ENCODE measurements at places on chromosomes 6 and 20.

DNA sequence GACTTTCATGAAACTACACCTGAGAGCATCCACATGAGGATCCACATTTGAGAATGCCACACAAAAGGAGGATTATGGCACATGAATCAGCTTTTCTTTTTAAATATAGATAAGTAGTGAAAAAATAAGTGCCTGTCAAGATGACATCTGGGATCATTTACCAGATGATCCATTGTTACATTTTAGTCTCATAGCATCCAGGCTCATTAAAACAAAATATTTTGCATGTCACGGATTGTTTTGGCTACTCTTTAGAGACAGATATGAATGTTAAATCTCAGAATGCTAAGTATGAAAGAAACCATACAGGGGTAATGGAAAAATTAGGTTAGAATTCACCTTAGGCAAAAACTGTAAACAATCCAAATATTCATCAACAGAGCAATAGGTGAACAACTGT lies 66.7 kb downstream of the MYO6 start:
- no peak for DNase-seq

DNA sequence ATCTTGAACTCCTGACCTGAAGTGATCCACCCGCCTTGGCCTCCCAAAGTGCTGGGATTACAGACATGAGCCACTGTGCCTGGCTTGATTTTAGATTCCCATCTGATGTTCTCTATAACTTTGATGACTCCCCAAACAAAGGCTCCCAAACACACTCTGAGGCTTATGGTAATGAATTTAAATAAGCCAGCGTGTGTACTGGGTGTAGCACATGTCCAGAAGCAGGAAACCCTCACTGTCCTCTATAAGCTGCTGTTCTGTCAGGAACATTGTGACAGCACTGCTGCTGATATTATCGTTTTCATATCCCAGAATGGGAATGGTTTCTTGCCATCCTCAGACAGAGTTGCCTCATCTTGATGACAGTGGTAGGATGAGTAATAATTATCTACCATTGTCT lies 54.1 kb upstream of the SALL4 start:
- no peak for DNase-seq

DNA sequence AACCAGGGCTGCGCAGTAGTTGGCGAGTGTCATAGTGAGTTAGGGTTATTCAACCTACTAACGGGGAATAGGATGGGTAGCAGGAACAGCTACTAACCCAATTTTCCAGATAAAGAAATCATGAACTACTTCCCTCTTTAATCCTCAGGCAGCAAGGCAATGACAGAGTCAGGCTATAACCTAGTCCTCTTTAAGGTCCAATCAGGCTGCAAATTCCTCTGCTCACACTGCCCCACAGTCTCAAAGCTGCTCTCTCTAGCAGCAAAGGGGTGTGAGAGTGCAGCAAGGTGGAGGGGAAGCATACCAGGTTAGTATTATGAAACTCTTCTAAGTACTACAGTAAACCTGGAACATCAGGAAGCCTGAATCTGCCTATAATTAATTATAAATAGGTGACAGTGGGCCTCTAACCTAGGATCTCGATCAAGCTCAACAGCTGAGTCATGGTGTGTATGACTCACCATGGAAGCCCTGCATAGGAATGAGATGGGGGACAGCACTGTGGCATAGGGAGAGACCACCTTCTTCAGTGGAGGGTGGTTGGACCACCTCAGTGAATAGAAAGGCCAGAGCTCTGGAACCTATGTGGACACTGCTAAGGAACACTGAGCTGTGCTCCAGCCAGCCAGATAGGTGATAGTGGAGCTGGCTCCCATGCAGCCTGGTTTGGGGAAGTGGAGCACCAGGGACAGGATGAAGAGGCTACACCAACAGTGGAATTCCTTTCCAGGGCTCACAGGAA lies 7.9 kb downstream of the PEX6 start:
- DNase-seq, result no peak

- no peak for DNase-seq
Observed at GRCh38 chr20:45096781-45097180, 4.1 kb downstream of the KCNS1 start.

DNA sequence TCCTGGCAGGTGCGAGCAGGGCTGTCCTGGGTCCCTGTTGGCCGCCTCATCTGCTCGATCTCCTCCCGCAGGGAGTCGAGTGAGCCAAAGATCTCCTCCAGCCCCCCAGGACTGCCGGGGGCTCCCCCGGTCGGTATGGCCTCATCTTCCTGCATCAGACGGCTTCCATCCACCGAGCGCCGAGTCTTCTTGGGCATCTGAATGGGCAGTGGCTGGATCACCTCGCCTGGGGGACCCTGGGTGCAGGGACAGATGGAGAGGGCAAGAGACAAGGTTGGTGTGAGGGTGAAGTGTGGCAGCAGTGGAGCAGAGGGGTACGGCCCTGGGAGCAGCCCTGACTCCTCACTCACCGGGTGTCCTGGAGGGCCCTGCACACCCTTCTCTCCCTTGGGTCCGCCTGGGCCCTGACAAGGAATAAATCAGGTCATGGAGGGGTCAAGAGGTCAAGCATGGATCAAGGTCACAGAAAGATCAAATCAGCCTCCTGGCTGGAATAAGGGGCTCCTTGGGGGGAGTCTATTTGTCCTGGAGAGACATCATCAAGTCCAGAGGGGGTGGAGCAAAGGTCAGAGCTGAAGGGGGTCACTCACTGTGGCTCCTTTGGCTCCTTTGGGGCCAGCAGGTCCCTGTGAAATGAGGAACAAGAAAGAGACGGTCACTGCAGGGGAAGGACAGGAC lies 26.5 kb downstream of the COL11A2 start:
- no peak for DNase-seq

Measured in GM20000 (cell line).